ENCODE measurements at places on chromosomes 7 and 10. TPM values are rescaled to one million over a fixed set of nuclear protein-coding genes. Genes with fewer than 3 reads are reported as not detected.
A peak's percentile ranks its signal among the peaks of the same experiment; 100 is the strongest.

DNA sequence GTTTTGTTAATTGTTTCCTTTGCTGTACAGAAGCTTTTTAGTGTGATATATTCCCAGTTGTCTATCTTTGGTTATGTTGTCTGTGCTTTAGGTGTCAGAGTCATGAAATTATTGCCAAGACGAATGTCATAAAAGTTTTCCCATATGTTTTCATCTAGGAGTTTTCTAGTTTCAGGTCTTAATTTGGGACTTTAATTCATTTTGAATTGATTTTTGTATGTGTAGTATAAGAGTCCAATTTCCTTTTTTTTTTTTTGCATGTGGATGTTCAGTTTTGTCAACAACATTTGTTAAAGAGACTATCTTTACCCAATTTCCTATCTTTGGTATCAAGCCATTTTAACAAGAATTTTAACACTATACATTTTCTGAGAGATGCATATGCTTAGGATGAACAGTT, 432.2 kb downstream of the CNTNAP2 start:
- H3K36me3 ChIP-seq, result no peaks in the 10 kb centered on the region
- H3K4me3 ChIP-seq, result no peak overlapping the region

Gene LRGUK
- 0.78 TPM for total RNA-seq

GRCh38 chr7:37670436-37670835, 13.1 kb upstream of the GPR141 start:
- H3K4me3 ChIP-seq, result no peak overlapping the region
- H3K27me3 ChIP-seq, result no peaks in the 10 kb centered on the region
- no peaks in the 10 kb centered on the region for H3K36me3 ChIP-seq
- DNase-seq, result no peak
- no peaks in the 10 kb centered on the region for H3K4me1 ChIP-seq

- no peak within 1 kb of the TSS for H3K4me3 ChIP-seq
- no peak for DNase-seq
- H3K27me3 ChIP-seq, result no peaks in the 10 kb centered on the region
- H3K36me3 ChIP-seq, result no peaks in the 10 kb centered on the region
- no peak within 1 kb of the TSS for H3K27ac ChIP-seq
- H3K4me1 ChIP-seq, result no peaks in the 10 kb centered on the region
Measured at GRCh38 chr7:150631866-150632864, at the start of gene GIMAP6. Gene GIMAP6 (minus strand): TSS chr7:150632385. CDS start chr7:150630142, 2,243 bp downstream.

DNA sequence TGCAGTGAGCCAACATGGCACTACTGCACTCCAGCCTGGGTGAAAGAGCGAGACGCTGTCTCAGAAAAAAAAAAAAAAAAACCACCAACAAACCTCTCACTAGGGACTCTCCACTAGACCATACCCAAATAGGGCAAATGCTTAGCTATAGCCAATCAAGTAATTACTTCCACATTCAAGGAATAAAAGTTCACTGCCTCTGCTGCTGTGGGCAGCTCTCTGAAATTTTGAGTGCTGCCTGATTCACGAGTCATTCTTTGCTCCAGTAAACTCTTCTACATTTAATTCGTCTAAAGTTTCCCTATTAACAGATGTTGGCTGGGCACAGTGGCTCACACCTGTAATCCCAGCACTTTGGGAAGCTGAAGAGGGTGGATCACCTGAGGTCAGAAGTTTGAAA, 4.7 kb upstream of the NRBF2 start:
- no peaks in the 10 kb centered on the region for H3K27me3 ChIP-seq
- no peaks in the 10 kb centered on the region for H3K36me3 ChIP-seq
- no peak overlapping the region for H3K4me3 ChIP-seq
- peaks cover 4% of the 10 kb centered on the region for H3K4me1 ChIP-seq

GRCh38 chr7:17741426-17741825, 198.9 kb downstream of the SNX13 start:
- DNase-seq, result no peak
- no peak overlapping the region for H3K4me3 ChIP-seq
- H3K27me3 ChIP-seq, result no peaks in the 10 kb centered on the region
- no peak overlapping the region for H3K27ac ChIP-seq
- H3K4me1 ChIP-seq, result no peaks in the 10 kb centered on the region
- H3K36me3 ChIP-seq, result no peaks in the 10 kb centered on the region

DNA sequence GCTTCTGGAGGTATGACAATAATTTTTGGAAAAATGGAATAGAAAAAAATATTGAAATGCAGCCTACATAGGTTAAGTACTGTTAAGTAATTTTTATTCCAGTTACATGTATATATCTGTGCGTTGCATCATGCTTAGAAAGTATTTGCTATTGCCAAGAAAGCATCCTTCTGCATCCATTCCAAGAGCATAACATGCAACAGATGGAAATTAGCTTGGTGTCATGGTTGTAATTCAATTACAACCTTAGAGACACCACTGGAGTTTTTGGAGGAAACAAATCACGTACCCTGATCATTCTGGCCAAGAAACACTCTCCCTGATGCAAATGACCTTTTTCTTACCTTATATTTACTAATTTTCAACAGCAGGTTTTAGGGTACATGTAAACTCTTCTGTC, 1.7 kb downstream of the AKR1B1 start:
- no peak overlapping the region for H3K27ac ChIP-seq
- H3K4me3 ChIP-seq, result no peak overlapping the region
- H3K36me3 ChIP-seq, result no peaks in the 10 kb centered on the region
- no peak for DNase-seq
- H3K27me3 ChIP-seq, result no peaks in the 10 kb centered on the region
- peaks cover 12% of the 10 kb centered on the region for H3K4me1 ChIP-seq

Gene VAX1
- not detected for total RNA-seq

Gene SYCE1
- 2.0 TPM for total RNA-seq

GRCh38 chr10:98274562-98274961, 6.6 kb upstream of the LOXL4 start:
- no peak overlapping the region for H3K27ac ChIP-seq
- no peak for DNase-seq
- H3K4me3 ChIP-seq, result no peak overlapping the region

DNA sequence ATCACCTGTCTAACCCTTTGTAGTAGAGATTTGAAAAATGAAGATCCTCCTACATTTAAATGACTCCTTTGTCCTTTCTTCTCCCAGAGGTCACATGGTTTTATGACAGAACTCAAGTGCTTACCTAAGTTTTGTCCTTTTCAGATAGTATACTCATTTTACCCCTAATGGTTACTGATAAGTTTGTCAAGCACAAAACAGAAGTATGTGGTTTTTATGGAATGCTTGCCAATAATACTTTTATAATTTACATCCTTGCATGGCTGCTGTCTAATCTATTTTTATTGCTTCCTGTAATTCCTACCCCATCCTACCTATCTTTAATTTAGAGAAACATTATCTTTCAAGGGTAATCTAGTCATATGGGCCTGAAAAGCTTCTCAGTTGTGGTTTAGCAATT, 37.5 kb downstream of the HELLS start:
- no peak overlapping the region for H3K27ac ChIP-seq
- H3K36me3 ChIP-seq, result no peaks in the 10 kb centered on the region
- H3K4me3 ChIP-seq, result no peak overlapping the region
- no peak for DNase-seq
- no peaks in the 10 kb centered on the region for H3K27me3 ChIP-seq

DNA sequence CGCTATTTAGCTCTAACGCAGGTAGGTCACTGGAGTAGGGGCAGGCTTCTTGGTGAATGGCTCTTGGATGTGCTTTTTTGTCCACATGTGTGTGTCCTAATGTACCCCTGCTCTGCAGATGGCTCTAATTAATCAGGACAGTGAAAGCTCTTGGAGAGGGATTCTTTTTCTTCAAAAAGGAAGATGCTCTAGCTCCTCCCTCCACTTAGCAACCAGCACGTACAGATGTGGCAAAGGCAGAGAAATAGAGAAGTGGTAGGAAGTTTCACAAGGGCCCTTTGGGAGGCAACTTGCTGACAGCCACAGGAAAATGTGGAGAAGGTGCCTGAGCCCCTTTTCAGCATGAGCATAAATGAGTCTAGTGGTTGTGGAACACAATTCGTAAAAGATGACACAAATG, 221.7 kb downstream of the PLXNA4 start:
- no peaks in the 10 kb centered on the region for H3K4me1 ChIP-seq
- H3K36me3 ChIP-seq, result no peaks in the 10 kb centered on the region
- DNase-seq, result no peak
- H3K4me3 ChIP-seq, result no peak overlapping the region
- H3K27me3 ChIP-seq, result no peaks in the 10 kb centered on the region

DNA sequence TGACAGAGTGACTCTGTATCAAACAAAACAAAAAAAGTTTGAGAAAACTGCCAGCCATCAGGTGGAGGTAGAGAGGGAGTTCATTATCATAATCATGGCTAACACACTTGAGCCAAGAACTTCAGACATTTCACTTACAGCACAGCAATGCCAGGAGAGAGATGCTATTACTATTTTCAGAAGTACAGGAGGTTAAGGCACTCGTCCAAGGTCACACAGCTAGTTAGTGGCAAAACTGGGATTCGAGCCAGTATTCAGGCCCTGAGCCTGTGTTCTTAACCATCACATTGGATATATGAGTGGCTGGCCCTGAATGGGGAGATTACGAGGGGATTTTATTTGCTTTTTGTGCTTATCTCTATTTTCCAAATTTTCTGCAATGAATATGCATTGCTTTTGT, 24.8 kb upstream of the UNC5B start:
- H3K4me3 ChIP-seq, result no peak overlapping the region
- DNase-seq, result peak; percentile 84
- H3K27ac ChIP-seq, result no peak overlapping the region
- no peaks in the 10 kb centered on the region for H3K36me3 ChIP-seq

Measured in body of pancreas (tissue), 4 donors.